ENCODE measurements at places on chromosomes 16 and 17. TPM values are rescaled to one million over a fixed set of nuclear protein-coding genes. Genes with fewer than 3 reads are reported as not detected.

GRCh38 chr17:64162554-64162953 lies 32.6 kb upstream of the ERN1 start:
- DNase-seq, result no peak

Gene TBC1D3K
- total RNA-seq, result 0.06 TPM

Gene EEF2K
- total RNA-seq, result 20.6 TPM

Gene SLC38A8
- not detected for total RNA-seq

- DNase-seq, result no peak
Measured at GRCh38 chr17:39765175-39765574, 27.4 kb downstream of the GRB7 start.

DNA sequence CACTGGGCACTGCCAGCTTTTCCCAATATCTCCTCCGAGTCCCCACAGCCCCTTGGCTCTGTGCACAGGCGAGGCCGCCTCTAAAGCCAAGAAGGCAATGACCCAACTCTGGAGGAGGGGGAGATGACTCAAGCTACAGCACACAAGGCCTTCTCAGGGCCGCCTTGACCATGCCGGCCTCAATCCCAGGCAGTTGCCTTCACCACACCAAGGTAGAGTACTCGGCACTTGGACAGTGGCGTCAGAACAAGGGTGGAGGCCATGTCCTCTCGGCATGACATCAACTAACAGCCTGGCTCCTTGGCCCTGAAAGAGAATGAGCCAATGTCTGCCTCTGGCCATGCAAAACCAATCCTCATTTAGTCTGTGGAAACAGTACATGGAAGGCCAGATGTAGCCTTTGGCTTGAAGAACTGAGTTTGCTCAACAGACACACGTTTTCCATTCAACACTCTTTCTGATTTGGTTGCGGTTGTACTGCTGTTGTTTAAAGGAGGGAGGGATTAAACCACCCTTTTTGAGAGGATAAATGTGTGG lies 139.6 kb downstream of the XYLT1 start:
- DNase-seq, result no peak

- no peak for DNase-seq
Measured at GRCh38 chr17:49699966-49700575, 7.7 kb downstream of the SLC35B1 start.

DNA sequence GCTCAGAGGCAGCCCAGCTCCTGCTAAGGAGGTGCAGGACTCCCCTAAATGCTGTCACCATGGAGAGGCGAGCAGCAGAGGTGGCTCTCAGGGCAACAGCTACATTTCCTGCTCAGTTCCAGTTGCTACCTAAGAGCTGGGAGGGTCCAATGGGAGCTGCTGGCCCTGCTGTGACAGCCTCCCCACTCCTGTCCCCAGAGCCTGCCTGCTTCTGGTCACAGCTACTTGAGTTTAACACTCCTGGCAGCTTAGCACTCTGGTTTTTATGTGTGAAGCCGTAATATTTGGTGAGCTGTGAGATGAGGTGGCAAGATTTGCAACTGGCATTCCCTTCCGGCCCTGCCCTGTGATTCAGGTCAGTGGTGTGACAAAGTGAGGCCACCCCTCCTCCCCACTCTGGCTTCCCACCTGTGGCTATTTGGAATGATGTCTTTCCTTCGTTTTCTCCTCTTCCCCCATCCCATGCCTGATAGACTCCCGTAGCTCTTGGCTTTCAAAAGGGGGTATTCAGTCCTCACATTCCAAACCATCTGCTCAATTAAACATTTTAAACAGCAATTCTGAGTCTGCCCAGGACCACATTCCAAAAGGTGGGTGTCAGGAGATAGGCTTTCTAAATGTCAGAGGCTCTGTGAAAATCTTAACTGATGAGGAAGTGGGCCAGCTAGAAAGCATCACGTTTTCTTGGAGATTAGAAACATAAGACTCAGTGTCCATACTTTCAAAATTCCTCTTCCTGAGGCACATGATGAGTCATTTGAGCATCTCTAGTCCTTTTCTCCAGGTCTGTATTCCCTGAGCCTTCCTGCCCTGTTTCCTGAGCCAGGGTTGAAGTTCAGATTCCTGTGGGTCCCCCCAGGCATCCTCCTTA lies 42.6 kb upstream of the SKAP1 start:
- DNase-seq, result no peak

GRCh38 chr17:53032861-53033271 lies 789.9 kb upstream of the KIF2B start:
- peak; percentile 82 for DNase-seq

DNA sequence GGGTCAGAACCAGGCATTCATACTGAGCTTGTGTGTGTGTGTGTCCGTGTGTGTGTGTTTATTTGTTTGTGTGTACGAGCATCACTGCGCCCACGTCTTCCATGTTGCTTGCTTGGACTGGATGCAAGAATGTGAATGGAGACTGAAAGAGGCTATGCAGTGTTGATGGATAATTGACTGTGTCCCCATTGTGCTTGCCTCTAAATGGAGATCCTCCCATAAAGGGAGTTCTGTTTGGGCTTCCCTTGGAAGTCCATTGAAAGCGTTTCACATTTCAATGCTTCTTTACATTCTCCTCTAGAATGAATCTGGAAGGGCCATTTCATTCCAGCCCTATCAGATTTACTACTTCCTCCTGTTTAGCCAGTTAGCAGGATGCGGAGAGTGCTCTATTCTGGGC lies 124.0 kb downstream of the GP2 start:
- DNase-seq, result no peak

- no peak for DNase-seq
Measured at GRCh38 chr17:39676198-39676819, 8.1 kb downstream of the PNMT start.

Gene TEX14
- not detected for total RNA-seq

- no peak for DNase-seq
Measured at GRCh38 chr17:46208997-46209396, 15.8 kb upstream of the KANSL1 start.

Gene TNFRSF12A
- 202 TPM for total RNA-seq

GRCh38 chr16:67395458-67396158 lies 2.3 kb upstream of the TPPP3 start:
- no peak for DNase-seq

DNA sequence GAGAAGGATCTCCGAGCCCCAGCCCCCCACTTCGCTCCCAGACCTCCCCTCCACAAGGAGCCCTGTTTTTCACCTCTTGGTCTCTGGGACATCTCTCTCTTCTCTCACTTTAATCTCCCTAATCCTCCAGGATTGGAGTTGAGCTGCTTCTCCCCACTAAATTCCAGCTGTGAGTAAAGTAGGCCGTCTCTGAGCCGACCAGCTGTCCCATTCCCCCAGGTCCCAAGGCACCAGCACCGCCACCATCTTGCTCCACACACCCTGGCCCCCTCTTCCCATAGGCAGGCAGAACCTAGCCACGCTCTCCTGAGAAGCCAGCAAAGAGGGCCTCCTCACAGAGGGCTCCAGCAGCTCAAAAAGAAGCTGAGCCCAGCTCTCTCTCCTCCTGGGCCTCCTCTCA lies 878 bp downstream of the DLG4 start:
- DNase-seq, result no peak

DNA sequence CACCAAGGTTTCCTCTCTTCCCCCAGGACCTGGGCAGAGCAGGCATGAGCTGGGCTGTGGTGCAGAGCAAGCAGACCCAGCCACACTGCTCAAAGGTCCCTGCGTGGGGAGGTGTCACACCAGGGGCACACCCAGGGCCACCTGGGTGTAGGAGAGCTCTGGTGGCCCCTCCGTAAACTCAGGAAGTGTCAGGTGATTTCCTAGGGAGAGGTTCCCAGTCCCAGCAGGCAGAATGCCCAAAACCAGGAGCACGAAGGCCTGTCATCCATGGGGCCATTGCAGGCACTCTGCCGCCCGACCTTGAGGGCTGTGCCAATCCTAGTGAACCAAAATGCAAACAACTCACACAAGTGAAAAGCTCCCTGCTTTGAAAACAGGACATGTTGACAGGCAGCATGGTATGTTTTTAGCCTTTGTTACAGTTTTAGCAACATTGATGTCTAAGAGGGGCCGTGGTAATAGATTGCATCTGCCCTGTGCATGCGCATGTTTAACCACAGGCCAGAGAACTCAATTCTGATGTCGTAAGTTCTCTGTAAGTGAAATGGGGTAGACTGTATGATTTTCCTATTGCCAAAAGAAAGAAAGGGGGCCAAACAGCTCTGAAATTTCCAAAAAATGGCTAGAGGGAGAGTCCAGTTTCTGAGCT lies 21.3 kb downstream of the CIBAR2 start:
- no peak for DNase-seq

Gene TMEM220
- 9.4 TPM for total RNA-seq

GRCh38 chr16:71367241-71367976 lies 8.9 kb downstream of the CALB2 start:
- DNase-seq, result no peak

- DNase-seq, result no peak
Measured at GRCh38 chr16:27611340-27611739, 61.4 kb downstream of the KATNIP start.

DNA sequence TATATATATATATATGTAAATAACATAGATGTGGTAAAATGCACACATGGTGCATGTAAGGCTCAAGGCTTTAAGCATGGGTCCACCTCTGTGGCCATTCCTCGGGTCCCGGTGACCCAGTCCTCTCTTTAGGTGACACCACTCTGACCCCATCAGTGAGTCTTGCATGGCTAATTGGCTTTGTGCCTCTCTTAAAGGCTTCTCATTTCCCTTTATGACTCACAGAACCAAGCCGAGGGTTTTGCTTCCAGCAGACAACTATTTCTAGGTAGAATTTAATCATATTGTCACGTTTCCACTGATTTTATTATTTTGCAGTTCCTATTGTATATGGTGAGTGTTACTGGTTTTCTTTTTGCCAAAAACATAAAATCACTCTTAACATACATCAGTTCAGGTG lies 59.7 kb downstream of the PLCG2 start:
- no peak for DNase-seq

GRCh38 chr16:23521037-23521743 lies 10.9 kb upstream of the GGA2 start:
- DNase-seq, result no peak

DNA sequence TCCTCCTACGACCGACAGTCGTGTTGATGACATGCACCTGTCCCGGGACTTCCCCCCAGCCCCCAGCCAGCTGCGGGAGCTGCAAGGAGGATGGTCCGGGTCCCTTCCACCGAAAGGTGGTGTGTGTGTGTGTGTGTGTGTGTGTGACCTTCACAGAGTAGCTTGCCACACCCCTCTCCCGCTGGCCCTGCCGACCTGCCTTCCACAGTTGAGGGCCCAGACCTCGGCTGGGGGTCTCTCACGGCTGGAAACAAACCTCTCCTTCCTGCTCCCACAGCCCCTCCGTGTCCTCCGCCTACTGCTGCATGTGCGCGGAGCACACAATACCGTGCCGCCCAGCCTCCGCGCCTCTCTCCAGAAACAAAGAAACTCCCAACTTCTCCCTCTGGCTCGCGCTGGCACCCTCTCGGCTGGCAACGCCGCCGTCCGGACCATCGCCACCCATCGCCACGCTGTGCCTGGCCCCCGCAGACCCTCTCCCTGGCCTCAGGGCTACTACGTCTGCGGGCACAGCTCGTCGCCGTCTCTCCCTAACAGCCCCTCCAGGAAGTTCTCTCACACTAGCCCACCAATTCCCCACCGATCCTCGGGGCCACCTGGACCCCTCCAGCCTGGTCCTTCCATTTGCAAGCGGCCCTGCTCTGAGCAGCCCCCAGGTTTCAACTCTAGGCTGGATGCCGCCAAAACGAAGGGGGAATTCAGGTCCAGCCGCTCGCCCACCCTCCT lies 81.2 kb downstream of the TIMM22 start:
- no peak for DNase-seq

Gene HOXB8
- 27.0 TPM for total RNA-seq

DNA sequence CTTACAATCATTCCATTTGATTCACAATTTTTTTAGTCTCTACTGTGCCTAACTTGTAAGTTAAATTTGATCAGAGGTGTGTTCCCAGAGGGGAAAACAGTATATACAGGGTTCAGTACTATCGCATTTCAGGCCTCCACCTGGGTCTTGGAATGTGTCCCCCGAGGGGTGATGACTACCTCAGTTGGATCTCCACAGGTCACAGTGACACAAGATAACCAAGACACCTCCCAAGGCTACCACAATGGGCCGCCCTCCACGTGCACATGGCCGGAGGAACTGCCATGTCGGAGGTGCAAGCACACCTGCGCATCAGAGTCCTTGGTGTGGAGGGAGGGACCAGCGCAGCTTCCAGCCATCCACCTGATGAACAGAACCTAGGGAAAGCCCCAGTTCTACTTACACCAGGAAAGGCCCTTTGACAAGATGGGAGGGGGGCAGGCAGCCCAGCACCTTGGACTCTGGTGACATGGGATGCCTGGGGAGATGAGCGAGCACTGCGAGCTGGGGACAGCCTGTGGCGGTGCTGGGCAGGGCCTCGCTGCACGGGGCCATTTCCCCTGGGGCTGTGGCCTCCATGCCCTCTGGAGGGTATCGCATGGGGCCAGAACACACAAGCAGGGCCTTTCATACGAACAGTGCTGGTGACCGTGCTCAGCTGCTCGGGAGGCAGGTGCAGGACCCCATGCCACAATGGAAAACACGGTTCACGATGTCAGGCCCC lies 33.9 kb downstream of the PDIA2 start:
- no peak for DNase-seq

Gene PRSS22
- 0.44 TPM for total RNA-seq

Data from glomerular endothelial cell (primary cell).